ENCODE measurements at places on chromosomes 2 and 18.

GRCh38 chr2:105761931-105762515, 17.3 kb downstream of the NCK2 start:
- peak; percentile 21 for DNase-seq

DNA sequence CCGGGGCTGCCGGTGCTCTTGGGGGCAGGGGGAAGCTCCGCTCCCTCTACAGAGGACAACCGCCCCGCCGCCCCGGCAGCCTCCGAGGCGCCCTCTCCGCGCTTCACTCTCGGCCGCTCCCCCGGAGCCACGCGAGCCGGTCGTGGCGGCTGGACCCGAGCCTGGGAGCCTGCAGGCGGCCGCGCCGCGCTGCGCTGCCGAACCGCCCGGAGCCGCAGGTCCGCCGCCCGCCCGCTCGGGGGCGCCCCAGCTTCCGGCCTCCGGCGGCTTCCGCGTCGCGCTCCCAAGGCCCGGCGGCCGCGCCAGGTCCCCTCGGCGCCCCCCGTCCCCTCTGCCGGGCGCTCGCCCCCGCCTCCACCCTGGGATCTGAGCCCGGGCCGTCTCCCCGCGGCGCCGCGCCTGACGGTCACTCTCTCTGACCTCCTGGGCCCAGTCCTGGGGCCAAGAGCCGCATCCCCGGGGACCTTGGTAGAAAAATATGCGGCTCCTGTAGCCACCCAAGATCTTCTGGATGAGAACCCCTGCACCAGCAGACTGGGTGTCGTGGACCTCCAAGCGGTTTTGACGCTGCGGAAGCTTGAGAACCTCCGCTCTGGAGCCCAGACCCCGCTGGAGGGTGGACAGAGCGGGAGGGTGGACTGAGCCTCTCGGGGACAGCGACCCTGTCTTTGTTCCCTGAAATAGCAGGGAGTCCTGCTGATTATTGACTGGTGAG, 44.3 kb downstream of the SERTAD2 start:
- DNase-seq: peak; percentile 63

DNA sequence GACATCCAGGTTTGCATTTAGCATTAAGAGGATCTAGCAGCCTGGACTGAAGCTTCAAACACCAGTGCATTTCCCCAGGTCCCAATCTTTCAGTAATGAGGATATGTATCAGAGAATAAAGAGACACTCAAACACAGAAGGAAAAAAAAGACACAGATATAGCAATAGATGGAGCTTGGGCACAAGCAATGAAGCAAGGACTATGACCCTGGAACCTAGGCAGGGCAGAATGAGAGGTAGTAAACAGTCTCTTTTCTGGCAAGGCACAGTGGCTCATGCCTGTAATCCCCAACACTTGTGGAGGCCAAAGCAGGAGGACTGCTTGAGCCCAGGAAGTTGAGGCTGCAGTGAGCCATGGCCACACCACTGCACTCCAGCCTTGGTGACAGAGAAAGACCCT, 80.7 kb upstream of the HNRNPA3 start:
- DNase-seq: no peak

- DNase-seq: no peak
Measured at GRCh38 chr2:132849118-132849517, 179.1 kb upstream of the LYPD1 start.

- DNase-seq: no peak
Measured at GRCh38 chr2:58794103-58794502, 553.0 kb upstream of the FANCL start.

- DNase-seq: no peak
Measured at GRCh38 chr2:185522472-185522871, 216.1 kb upstream of the FSIP2 start.

- DNase-seq: peak; percentile 72
Measured at GRCh38 chr2:226578879-226579278, 220.7 kb downstream of the IRS1 start.

Measured in kidney tubule cell (primary cell).